ENCODE measurements at places on chromosomes 2 and 18. TPM values are rescaled to one million over a fixed set of nuclear protein-coding genes. Genes with fewer than 3 reads are reported as not detected.

Gene ABCG5
- 0.76 TPM for polyA plus RNA-seq

Gene FTCDNL1
- 1.5 TPM for polyA plus RNA-seq

Gene ARHGAP25
- 5.9 TPM for polyA plus RNA-seq

Gene GRHL1
- 8.0 TPM for polyA plus RNA-seq

Gene L3MBTL4
- polyA plus RNA-seq = 5.9 TPM

Gene CIB4
- polyA plus RNA-seq = 0.72 TPM

Gene CEP76
- 14.0 TPM for polyA plus RNA-seq

Gene DTNB
- polyA plus RNA-seq = 17.9 TPM

Gene SPATA3
- not detected for polyA plus RNA-seq

DNA sequence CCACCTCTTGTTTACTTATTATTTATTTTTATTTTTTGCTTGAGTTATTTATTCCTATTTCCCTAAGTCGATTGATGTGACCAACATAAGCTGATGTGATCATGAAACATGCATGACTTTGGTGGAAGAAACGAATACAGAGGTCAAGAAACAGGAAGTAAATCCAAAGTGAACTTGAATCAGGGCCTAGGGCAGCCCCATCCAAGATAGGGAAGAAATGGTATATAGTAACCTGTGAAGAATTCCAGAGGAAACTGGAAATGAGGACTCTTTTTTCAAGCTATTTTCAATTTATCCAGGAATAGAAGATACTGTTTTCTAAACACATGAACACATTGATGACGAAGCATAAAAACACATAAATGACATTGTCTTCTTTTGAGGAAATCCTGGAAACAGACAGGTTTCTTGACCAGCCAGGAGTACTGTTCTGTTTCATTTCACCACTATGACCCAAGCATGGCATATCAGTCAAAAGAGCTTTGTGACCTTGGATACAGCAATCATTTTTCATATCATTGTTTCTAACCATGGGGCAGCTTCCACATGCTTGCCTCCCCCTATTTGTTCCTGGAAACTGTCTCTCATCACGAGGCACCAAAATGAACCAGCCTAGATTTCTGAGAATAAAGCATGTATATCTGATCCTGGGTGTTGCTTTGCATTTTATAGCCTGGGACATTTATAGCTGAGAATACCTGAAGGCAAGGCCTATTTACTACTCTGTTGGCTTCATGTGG is 9.1 kb upstream of the LCLAT1 start:
- no peak for DNase-seq

- no peak for DNase-seq
Measured at GRCh38 chr18:26703170-26703930, 155.0 kb upstream of the KCTD1 start.

GRCh38 chr18:46372670-46373069 is 268.5 kb downstream of the HAUS1 start:
- DNase-seq = no peak

DNA sequence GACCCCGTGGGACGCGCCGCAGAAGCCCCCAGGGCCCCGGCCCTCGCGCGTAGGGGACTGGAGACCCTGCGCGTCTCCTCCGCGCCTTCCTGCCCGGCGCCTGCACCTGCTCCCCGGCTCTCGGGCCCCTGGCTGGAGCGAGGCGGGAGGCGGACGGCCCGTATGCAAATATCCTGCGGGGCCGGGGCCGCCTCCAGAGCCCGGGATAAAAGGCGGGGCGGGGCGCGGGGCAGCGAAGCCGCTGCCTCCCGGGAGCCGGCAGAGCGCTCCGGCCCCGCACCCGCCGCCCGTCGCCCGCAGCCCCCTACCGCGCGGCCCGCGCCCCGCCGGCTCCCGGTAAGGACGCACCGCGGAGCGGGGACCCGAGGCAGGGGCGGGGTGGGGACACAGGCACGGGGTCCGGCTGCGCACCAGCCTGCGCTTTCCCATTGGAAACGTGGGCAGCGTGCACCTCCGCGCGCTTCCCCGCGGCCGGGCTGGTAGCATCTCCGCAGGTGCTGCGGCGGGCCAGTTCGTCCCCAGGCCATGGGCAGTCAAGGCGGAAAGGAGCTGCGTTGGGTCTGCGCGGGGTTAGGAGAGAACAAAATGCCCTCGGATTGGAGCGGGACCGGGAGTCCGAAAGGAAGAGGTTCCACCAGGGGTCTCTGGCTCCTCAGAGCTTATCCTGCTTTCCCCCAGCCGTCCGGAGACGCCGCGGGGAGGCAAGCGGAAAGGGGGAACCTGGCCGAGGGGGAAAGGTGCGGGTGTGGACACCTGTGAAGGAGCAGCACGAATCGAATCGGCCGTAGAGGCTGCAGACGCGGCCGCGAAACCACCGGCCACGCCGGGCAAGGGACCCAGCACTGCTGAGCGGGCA is at the start of gene ATP6V1C2:
Gene ATP6V1C2 (plus strand): TSS at position 235 of the 856 bp plus-strand sequence. CDS start 1,220 bp downstream, outside the sequence.
- no peak for DNase-seq

DNA sequence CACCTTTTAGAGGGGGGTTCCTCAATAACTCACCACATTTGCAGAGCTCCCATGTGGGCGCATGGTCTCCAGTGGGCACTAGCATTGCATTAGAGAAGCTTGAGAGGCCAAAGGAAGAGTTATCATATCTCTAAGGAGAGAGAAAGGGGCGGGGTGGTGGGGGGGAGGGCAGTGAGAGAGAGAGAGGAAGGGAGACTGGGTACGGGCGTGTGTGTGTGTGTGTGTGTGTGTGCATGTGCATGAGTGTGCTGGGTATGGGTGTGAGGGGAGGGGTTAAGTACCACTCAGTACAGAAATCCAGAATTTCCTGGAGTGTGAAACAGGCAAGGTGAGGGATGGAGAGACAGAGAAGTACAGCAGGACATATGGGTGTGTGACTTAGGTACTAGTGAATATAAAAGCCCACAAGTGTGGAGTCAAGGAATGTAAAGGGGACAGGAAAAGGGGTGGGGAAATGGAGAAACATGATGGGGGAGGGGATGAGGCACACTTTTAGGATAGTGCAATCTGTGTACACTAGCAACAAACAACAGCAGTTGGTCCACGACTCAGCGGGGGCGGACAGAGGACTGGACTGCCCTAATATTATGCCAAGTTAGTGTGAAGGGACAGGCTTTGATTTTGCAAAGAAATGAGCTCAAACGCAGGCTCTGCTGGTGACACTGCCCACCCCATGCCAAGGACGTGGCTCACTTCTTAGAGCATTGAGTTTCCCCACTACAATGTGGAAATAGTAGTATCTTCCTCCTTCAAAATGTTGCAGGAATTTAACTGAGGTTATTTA is 91.3 kb downstream of the SPRED2 start:
- no peak for DNase-seq

GRCh38 chr2:214529021-214529420 is 118.2 kb downstream of the VWC2L start:
- DNase-seq = no peak

- no peak for DNase-seq
Measured at GRCh38 chr2:172888714-172889669, 153.3 kb downstream of the RAPGEF4 start.

DNA sequence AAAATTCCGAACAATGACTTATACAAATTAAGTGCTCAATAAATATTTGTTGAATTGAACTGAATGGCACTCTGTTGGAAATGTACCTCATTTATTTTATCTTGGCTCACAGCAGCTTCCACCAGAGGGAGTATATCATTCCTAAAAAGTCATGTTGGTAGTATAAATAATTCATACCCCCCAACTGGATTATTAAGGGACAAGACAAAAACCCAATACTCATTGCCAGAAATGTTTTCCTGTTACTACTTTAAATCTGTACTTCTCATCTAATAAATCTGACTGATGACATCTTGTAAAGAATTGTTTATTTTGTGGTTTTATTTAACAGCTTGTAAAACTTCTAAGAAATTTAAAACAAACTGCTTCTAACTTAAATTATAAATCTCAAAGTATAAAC is 163.9 kb downstream of the CDH2 start:
- DNase-seq = no peak

GRCh38 chr18:77092104-77093066 is 40.2 kb downstream of the MBP start:
- DNase-seq = no peak

GRCh38 chr2:45330637-45331409 is 280.2 kb downstream of the SRBD1 start:
- DNase-seq = no peak

- DNase-seq = no peak
Measured at GRCh38 chr2:239230318-239231052, 170.3 kb downstream of the HDAC4 start.

DNA sequence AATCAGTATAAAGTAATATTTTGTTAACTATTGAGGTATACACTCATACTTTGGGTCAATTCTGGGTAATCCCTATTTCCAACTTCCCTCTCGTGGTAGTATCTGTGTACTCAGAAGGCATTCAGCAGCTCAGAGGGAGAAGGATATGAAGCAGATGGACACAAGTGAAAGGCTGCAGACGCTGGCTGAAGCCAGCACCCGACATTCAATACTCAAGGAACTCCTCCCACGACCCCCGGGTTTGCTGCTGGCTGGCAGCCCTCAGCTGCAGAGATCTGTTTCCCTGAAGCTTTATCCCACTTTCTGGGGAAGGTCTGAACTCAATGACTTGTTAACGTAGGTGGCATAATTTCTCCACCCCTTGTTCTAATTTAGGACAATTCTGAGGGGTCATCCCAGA is 847.3 kb upstream of the SOX11 start:
- DNase-seq = no peak

DNA sequence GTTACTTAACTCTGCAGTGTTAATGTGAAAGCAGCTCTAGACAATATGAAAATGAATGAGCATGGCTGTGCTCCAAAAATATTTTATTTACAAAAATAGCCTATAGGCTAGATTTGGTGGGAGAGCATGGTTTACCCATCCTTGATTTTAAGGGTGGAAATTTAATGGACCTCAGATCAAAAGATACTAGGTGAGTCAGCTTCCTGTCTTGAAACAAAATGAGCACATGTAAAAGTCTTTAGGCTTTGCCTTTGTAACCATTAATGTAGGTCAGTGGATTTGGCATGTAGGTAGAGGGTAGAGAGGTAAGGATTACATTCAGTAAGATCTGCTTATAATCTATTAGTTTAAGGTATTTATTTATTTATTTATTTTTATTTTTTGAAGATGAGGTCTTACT is 72.7 kb downstream of the GREB1L start:
- DNase-seq = no peak

DNA sequence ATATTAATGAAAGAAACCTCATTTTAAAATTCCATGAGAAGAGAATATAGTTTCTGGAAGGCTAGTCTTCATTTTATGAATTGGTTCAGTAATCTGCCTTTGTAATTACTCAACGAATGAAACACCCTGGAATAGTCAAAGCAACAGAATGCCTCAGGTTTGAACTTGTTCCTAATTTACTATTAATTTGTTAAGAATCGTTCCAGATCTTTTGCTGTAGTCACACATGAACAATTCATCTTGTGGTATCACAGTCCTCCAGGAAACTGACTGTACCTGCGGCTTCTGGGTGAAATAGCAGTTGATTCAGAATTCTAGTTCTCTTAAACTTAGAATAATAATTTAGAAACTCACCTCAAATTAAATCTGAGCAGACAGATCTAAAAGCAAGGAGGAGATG is 282.7 kb upstream of the MAP2 start:
- DNase-seq = no peak

GRCh38 chr18:66209656-66210055 is 394.2 kb downstream of the CDH19 start:
- DNase-seq = no peak

GRCh38 chr2:36266536-36267121 is 88.9 kb upstream of the CRIM1 start:
- DNase-seq = no peak

- no peak for DNase-seq
Measured at GRCh38 chr18:72692086-72692485, 147.9 kb upstream of the CBLN2 start.

- no peak for DNase-seq
Measured at GRCh38 chr2:230619491-230619890, 93.2 kb upstream of the CAB39 start.

- no peak for DNase-seq
Measured at GRCh38 chr2:191065785-191066184, 51.8 kb upstream of the STAT1 start.

DNA sequence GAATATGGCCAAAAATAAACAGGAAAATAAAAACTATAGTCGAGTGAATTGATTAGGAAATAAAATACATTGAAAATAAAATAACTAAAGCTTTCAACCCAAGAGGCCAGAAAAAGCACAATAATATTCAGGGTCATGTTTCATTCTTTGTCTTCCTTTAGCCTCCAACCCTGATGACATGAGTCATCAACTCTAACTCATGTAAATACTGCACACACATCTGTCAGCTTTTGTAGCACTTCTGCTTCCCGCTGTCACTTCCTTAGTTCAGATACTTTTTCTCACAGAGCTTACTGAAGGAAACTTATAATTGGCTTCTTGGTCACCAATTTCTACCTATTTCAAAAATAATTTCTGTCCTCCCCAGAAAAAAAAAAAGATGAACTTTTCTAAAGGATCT is 112.8 kb downstream of the UPP2 start:
- DNase-seq = no peak

DNA sequence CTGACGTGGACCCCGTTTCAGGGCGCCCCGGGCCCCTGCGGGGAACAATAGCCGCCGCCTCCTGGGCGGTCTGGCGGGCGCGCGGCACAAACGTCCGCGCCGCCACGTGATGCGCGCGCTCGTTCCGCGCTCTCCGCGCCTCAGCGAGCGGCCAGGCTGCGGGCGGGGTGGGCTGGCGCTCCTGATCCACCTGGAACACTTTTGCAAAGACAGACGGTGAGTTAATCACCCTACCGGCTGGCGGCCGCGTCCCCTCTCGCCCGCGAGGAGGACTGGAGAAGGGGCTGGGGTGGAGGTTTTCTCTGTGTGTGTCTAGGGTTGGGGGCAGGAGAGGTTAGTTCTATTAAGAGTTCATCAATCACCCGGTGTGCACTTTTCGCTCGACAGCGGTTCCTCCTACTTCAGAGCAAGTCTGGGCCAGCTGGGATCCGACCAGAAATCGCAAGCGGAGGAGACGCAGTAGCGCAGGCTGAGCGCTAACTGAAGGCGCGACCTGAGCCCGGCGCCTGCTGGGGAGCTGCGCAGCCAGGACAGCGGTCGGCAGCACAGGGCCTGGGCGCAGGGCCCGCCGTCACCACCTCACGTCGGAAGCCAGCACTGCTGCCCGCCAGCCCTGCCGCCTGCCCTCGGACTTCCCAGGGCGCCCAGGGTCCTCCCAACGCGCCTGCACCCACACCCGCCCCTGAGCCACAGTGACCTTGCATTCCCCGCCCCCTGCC is 10.3 kb upstream of the HOXD1 start:
- no peak for DNase-seq

DNA sequence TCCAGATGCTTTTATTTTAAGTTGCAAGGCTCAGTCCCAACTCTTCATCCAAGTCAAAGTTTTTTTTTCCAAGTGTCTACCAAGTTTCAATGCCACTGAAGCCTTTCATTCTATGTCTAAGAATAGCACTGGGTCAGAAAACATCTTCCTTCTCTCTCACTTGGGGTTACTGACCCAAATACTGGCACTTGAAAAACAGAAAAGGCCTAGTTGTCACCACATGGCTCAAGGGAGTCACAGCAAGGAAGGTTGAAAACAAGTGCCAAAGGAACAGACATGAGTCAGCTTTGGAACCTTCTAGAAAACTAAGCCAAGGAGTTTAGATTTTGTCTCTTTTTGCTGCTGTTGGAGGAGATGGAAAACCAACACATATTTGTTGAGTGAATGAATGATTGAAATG is 146.5 kb downstream of the COPS8 start:
- no peak for DNase-seq
